Left renal pelvis (tissue), 4 donors: ENCODE measurements at places on chromosomes 13 and 19.

DNA sequence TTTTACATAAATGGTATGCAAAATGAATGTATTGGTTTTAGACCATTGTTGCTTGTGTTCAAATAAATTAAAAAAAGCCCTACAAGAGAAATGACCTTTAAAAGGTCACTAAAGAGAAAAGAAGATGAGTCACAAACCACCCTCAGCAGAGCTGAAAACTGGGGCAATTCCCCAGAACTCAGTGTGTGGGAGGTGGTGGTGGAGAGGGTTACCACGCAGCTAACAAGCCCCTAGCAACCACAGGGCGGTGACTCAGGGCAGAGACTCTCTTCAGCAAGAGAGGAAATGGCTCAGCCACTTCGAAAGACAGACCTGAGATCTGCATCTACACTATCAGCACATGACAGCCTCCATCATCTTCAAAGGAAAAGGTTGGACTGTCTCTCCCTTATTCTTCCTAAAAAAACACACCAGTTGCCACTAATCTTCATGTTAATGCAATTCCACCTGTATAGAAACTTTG, 29.4 kb upstream of the NDFIP2 start:
- no peak for DNase-seq

DNA sequence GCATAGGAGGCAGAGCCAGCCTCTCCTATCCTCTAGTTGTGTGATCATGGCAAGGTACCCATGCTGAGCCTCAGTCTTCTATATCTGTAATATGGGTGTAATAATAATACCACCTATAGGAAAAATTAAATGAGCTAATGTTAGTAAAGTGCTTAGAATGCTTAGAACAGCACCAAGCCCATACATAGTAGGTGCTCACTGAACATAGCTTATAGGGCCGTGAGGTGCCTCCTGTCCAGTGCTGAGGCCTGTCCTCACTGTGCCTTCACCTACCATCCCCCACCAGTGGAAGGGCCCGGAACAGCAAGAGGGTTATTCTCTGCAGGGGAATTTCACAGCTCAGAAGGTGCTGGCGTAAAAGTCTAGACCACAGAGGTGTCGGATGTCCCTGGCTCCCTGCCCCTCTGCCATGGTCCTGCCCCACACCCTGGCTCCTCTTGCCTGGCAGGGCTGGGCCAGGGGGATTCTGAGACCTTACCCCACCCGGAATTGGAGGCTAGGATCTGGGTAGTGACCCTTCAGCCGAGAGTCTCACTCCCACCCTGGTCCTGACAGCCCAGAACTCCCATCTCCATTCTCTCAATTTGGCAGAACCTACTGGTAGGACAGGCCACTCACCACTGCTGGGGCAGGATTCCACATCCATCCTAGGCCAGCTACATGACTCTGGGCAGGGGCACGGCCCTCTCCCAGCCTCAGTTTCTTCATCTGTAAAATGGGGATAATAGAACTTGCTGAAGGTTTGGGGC, 2.2 kb upstream of the SCN1B start:
- no peak for DNase-seq

DNA sequence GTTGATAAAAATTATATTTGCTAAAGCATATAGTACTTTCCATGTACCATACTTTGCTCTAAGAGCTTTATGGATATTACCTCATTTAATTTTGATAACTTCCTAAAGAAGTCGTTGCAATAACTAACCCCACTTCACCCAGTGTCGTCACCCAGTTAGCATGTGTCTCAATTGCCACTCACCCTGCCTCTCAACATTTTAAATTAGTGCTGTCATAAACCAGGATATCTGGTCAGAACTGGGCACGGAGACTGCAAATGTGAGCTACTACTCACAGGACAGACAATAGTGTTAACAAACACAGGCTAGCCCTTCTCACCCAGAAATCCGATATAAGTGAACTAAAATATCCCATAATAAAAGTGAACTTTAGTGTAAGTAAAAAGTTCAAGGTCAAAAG, 430.6 kb downstream of the KLF12 start:
- no peak for DNase-seq

- no peak for DNase-seq
Measured at GRCh38 chr19:10432736-10433130, 12.4 kb downstream of the PDE4A start.

GRCh38 chr13:80342471-80343371, 1.8 kb upstream of the SPRY2 start:
- DNase-seq: peak; percentile 80
